Activated T-cell treated with anti-CD3 and anti-CD28 coated beads for 1 hour (primary cell): ENCODE measurements at places on chromosomes 3 and 15.
A peak's percentile ranks its signal among the peaks of the same experiment; 100 is the strongest.

DNA sequence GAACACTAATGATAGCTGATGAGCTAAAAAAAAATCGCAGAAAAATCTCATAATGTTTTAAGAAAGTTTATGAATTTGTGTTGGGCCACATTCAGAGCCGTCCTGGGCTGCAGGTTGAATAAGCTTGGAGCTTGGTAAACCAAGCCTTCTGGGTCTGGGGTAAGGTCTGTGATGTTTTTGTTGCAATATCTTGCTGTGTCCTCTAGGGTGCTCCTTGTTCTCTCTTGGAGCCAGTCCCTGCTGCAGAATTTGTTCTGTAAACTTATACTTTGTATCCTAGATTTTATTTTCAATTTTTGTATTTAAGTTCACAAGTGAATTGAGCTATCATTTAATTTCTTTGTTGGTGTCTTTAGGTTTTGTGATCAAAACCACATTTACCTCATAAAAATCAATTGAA is 143.7 kb downstream of the NR1D2 start:
- DNase-seq, result no peak

DNA sequence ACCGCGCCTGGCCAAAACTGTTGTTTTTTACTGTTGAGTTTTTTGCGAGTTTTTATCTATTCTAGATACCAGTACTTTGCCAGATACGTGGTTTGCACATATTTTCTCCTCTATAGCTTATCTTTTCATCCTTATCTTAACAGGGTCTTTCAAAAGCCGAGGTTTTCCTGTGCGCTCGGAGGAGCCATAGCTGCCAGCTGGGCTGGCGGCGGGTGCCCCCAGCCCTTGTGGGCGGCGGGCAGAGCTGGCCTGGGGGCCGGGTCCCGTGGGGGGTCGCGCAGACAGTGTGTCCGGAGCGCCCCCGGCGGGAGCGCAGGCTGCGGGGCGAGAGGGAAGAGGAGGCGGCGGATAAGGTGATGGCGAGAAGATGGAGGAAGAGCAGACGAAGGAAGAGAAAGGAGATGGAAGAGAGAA is 11.1 kb upstream of the EIF4A2 start:
- DNase-seq, result no peak

DNA sequence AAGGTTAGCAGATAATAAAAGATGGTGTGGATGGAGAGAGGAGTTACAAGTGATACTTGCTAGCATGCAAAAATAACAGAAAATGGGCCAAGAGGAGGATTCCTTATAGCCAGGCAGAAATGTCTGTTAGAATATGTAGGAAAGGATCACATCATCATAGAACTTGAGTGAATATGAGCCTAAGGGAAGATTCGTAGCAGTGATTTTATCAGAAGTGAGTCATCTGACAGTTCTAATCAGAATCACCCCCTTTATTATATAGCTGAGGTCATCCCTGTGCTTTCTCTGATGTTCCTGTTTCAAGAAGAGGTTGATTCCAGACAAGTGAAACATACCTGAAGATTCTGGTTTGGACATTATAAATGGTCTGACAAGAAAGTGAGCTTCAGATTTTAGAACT is 22.9 kb downstream of the EXOG start:
- no peak for DNase-seq

GRCh38 chr3:126208182-126208581 is 27.8 kb upstream of the ALDH1L1 start:
- DNase-seq, result no peak

DNA sequence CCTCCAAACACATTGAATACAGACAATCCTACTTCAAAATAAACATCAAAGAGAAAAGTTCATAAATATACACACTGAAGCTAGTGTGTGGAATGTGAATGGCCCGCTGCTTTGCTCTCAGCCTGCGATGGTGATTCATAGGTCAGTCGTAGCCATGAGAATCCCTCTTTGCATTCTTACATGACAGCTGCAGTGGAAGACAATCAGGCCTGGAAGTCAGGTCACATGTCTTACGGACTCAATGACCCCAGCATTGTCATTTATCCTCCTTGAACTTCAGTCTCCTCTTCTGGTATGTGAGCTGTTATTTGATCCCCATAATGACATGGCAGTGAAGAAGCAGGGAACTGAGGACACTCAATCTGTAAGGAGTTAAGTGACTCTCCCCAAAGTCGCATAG is 217.8 kb upstream of the EOMES start:
- DNase-seq, result no peak

GRCh38 chr15:43187544-43188155 is 2.4 kb downstream of the CCNDBP1 start:
- DNase-seq, result no peak

GRCh38 chr3:176359211-176359610 is 838.1 kb downstream of the TBL1XR1 start:
- no peak for DNase-seq

GRCh38 chr15:52780172-52780980 is 9.8 kb downstream of the ONECUT1 start:
- DNase-seq, result peak; percentile 56

DNA sequence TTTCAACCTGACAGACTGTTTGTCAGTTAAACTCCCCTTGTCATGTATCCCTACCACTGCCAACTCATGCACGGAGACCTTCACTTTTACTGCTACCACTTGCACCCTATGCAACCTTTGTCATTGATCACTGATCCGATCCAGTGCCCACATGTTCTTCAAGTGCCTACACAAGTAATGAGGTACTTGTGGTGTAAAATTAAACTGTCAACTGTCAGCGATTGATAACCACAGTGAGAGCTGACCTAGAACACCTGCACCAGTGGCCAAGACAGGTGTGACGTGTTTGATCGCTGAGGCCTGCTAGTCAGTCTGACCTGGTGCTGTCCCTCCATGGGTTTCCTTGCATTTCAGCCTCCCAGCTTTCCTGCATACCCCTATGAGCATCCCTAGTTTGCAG is 55.6 kb downstream of the MECOM start:
- no peak for DNase-seq

- DNase-seq, result no peak
These were observed 4.5 kb upstream of the IL17RC start for GRCh38 chr3:9912294-9912935.

GRCh38 chr3:131630807-131631206 is 128.0 kb upstream of the MRPL3 start:
- DNase-seq, result no peak

- no peak for DNase-seq
These were observed 362.7 kb upstream of the CFAP20DC start for GRCh38 chr3:59412516-59412915.

- DNase-seq, result no peak
These were observed 28.1 kb downstream of the ITGB5 start for GRCh38 chr3:124859025-124859424.

DNA sequence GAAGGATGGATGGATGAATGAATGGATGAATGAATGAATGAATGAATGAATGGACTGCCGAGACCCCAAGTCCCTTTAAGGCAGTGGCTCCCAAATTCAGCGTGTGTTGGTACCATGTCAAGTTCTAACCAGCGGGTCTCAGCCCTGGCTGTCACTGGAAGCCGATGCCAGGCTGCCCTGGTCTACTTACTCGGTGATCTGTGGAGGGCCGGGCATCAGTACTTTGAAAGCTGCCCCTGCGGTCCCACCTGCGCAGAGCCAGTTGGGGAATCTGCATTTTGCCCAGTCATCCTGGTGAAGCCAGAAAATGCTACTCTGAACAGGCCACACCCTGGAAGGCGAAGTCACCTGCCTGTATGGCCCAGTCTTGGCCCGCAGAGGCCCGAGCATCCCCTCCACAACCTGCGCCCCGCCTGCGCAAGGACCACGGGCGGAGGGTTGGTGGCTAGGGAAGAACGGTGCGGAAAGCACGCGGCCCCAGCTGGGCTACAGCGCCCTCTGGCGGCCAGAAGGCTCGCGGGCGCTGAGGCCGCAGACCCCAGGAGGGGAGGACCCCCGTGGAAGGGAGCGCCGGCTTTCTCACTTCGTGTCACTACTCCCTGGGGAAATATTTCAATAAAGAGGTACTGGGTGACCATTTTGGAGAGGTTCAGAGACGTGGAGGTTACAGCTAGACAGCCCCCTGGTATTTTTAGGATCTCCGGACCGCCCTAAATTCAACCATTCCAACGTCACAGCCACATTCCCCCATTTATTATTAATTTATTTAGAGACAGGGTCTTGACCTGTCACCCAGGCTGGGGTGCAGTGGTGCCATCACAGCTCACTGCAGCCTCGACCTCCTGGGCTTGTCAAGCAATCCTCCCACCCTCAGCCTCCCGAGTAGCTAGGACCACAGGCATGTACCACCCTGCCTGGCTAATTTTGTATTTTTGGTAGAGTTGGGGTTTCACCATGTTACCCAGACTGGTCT is 34.9 kb downstream of the PRKCD start:
- DNase-seq, result peak; percentile 55

DNA sequence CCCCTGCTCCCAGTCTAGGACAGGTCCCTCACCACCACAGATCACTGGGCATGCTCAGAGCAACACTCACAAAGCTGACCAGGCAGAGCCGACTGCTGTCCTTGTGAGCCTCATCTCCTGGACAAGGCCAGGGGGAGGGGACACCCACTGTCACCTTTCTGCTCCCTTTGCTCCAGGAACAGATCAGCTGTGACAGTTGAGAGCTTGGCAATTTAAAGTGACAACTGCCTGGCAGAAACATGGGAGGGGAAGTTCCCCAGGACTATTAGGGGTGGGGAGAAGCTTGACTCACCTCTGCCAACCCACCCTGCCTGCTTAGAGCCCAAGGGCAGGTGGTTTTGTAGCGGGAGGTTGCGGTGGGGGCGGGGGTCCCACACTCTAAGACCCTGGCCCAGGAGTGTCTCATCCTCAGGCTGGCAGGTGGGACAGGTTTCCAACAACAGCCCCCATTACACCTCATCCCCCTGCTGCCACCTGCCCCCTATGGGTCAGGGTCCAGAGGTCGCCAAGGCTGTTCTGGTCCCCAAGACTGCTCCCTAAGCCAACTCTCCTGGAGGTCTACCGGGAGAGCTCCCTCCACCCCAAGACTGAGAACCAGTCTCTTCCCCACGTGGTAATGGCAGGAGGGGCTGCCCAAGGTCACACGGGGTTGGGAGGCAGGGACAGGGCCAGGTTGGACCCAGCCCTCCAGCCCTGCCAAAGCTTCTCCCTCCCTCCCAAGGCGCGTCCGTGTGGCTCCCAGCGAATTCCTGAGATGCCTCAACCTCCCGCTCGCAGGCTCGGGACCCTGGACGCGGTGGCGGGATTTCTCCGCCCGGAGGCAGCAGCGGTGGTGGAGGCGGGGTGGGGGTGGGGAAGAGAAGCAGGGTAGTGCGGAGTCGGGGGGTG is 80.4 kb downstream of the IQSEC1 start:
- no peak for DNase-seq

DNA sequence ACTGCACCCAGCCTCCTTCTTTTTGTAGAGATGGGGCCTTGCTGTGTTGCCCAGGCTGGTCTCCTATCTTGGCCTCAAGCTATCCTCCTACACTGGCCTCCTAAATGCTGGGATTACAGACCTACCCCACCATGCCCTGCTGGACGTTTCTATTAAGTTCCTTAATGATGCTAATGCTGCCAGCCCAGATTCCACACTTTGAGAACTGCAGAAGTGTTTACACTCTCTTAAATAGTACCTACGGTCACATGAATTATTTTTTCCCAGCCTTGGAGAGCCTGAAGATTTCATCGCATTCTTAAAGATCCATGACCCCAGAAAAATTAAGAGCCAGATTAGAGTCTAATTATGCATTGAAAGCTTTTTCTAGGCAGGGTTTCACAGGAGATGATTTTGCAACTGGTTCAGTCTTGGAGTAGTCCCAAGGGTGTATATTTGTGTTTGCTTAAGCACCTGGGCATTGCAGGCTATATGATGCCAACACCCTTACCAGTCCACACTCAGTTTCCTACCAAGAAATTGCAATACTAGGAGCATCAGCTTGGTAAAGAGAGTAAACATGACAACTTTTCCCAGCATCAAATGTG is 36.6 kb downstream of the TM4SF4 start:
- no peak for DNase-seq

DNA sequence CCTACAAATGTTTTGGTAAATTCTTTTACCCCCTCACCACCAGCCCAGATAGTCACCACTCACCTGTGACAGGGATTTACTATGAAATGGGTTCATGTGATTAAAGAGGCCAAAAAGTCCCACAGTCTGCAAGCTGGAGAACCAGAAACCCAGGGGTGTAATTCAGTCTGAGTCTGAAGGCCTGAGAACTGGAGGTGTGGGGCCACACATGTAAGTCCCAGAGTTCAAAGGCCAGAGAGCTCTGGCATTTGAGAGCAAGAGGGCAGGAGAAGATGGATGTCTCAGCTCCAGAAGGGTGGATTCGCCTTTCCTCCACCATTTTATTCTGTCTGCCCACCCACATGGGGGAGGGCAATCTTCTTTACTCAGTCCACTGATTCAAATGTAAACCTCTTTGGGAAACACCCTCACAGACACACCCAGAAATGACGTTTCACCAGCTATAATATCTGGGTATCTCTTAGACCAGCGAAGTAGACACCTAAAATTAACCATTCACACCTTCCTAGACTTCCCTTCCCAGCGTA is 11.9 kb downstream of the RTP3 start:
- DNase-seq, result no peak

- no peak for DNase-seq
These were observed 14.1 kb downstream of the SPPL2A start for GRCh38 chr15:50751394-50751793.

GRCh38 chr3:117036259-117036799 is 326.8 kb downstream of the TUSC7 start:
- no peak for DNase-seq

DNA sequence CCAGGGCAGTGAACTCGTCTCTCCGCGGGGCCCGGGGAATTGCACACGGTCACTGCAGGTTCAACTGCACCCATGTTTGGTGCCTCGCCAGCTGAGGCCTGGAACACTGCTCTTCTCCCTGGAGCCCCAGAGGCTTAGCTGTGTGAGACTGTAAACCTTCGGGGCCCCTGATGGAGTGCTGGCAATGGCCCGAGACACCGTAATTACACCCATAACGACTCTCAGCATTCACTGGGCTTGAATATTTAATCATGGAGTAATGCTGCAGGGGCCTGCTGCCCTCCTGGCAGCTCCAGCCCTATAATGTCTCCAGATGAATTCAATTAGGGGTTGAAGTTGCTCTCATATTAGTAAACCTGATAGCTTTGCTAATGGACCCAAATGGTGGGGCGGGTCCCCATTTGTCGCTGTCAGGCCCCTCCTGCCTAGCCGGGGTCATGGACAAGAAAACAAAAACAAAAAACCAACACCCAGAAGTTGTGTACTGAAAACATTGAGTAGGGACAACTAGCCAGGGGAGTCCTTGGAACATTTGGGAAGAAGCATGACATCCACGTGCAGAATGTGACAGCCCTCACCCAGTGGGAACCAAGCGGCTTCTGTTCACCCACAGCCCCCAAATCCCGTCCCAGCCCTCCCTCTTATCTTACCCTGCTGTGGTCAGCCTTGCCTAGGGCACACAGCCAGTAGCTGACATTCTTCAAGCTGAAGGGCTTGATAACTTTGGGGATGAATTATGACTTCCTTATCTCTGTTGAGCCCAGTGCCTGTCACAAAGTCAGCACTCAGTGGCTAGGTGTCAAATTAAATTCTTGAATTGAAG is 74.3 kb upstream of the SCN5A start:
- DNase-seq, result no peak

DNA sequence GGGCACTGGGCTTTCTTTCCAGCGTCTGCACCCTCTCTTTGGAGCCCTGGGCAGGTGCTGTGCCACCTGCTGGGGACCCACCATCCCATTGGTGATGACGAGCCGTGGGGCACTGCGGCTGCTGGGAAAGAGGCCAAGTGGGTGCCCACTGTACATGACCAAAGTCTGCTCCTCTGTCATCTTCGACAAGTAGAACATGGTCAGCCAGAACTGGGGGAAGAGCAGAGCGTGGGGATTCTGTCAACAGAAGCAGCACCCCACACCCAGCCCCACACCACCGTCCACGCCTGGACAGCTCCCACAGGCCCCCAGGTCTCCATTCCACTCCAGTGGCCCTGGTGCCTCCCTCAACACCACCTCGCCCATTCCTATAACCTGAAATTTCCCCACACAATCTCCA is 9.7 kb downstream of the UROC1 start:
- no peak for DNase-seq
